HFFc6 (cell line): ENCODE measurements at places on chromosomes 4 and X.

DNA sequence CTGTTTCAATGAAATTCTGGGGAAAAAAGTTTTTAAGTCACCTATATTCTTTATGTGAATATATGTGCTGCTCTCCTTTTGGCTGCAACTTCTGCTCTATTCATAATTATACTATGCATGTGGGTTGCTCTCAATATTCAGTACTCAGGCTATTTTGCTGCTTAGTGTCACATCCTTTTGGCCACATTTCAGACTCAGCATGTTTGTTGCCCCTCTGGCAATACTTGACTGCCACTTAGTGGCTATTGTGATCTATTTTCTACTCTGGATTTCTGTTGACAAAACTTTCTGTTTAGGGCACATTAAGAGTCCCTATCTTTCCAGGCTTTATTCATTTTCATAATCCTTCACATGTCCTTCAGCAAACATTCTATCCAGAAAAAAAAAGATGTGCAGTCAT lies 15.8 kb upstream of the CT45A1 start:
- no peak for DNase-seq
- no peak overlapping the region for H3K27ac ChIP-seq
- no peak overlapping the region for H3K4me3 ChIP-seq
- H3K27me3 ChIP-seq: no peaks in the 10 kb centered on the region; the same call in none of the 2 replicates
- H3K36me3 ChIP-seq: no peaks in the 10 kb centered on the region

- H3K27me3 ChIP-seq: no peaks in the 10 kb centered on the region
- no peak overlapping the region for H3K4me3 ChIP-seq
- H3K4me1 ChIP-seq: peaks cover 7% of the 10 kb centered on the region
- peak; percentile 37 for DNase-seq
- H3K36me3 ChIP-seq: no peaks in the 10 kb centered on the region
- H3K27ac ChIP-seq: no peak overlapping the region
Observed at GRCh38 chr4:125254106-125254505, 60.6 kb upstream of the FAT4 start.

DNA sequence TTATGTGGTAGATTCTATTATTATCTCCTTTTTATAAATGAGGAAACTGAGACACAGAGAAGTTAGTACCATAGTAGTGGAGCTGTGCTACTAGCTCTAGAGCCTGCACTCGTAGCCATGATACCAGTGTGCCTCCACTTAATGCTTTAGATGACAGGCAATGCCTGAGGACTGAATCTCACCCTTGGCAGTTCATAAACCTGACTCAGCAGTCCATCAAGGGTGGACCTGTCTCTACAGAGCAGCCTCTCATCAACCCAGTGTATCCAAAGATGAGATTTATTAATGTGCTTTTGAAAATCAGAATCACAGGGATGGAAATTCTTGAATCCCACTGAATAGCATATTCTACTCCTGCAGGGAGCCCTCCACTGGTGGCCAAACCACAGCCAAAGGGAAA lies 483.2 kb upstream of the DIPK2B start:
- no peaks in the 10 kb centered on the region; the same call in 1 of the 2 replicates for H3K36me3 ChIP-seq
- H3K4me1 ChIP-seq: peaks cover 7% of the 10 kb centered on the region
- no peak overlapping the region for H3K27ac ChIP-seq
- no peak overlapping the region for H3K4me3 ChIP-seq

GRCh38 chr4:151799417-151800012 lies 38.7 kb upstream of the GATB start:
- no peak for DNase-seq
- no peak overlapping the region for H3K27ac ChIP-seq
- peaks cover 37% of the 10 kb centered on the region for H3K4me1 ChIP-seq
- no peaks in the 10 kb centered on the region; the same call in 1 of the 2 replicates for H3K36me3 ChIP-seq
- H3K27me3 ChIP-seq: no peaks in the 10 kb centered on the region; the same call in 1 of the 2 replicates

DNA sequence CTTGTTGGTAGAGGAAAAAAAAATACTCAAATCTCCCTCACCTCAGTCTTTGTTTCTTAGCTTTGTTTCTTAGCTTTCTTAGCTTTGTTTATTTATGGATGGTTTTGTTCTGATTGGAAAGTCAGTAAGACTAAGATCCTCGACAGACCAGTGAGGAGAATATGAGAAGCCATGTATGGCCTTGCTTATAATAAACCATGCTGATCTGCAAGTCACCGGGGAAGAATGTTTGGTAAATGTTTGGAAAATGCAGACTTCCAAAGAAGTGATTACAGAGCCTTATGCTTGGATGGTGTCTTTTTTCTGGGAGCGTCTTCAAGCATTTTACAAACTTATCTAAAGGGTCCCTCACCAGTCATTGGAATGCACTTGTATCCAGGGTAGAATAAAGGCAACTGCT lies 90.1 kb upstream of the NOCT start:
- DNase-seq: no peak
- H3K27ac ChIP-seq: no peak overlapping the region
- no peaks in the 10 kb centered on the region for H3K36me3 ChIP-seq
- H3K4me3 ChIP-seq: no peak overlapping the region

- H3K4me3 ChIP-seq: no peak overlapping the region
- peak; percentile 7 for DNase-seq
- H3K4me1 ChIP-seq: peaks cover 47% of the 10 kb centered on the region
- H3K27me3 ChIP-seq: peaks cover 12% of the 10 kb centered on the region; the same call in 1 of the 2 replicates
Observed at GRCh38 chr4:5036239-5036638, 15.0 kb upstream of the STK32B start.

DNA sequence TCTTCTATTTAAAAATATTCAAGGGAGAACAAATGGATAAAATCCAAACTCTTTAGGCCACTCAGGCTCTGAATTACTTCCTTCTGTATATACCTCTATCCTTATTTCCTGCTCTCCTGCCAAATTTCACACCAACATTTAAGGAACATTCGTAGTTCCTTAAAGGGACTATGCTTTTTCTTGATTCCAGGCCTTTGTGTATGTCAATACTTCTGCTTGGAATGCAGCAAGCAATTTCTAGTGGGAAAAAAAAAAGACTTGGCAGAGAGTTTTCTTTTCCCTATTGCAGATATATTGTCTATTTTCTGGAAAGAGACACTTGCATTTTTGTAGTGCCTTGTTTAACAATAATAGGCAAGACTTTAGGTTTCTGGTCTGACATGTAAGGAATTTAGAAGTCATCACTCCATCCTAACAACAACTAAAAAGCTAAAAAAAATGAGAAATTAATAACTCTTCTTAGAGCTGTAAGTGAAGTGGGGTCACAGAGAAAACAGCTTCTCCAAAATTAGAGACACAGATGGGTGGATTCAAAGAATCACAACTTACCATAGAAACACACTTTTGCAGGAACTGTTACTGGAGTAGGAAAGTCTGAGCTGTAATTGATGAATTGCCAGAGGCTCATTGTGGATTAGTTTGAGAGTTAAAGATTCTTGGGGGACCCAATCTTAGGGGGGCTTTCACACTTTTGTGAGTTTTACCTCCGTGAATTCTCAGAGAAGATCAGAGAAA lies 2.1 kb upstream of the ADH5 start:
- peaks cover 14% of the 10 kb centered on the region for H3K36me3 ChIP-seq
- peak overlapping the region; percentile 63 for H3K27ac ChIP-seq
- H3K4me1 ChIP-seq: peaks cover 38% of the 10 kb centered on the region
- DNase-seq: no peak
- peaks cover 3% of the 10 kb centered on the region; the same call in 1 of the 2 replicates for H3K27me3 ChIP-seq

DNA sequence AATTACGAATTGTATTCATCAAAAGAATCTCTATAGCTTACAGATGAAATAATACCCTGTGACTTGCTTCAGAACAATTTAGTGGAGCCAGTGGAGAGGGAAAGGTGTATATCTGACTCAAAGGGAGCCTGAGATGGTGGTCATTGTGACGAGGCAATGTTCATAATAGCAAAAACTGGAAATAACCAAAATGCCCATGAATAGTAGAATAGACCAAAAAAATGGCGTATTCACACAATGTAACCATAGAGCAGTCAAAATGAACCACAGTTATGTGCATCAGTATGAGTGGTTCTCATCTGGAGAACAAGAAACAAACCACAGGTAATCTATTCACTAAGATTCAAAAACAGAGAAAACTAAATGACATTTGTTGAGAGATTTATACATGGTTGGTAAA lies 125.3 kb upstream of the CLNK start:
- H3K4me3 ChIP-seq: no peak overlapping the region
- no peaks in the 10 kb centered on the region for H3K27me3 ChIP-seq
- H3K36me3 ChIP-seq: no peaks in the 10 kb centered on the region

- no peaks in the 10 kb centered on the region for H3K36me3 ChIP-seq
- DNase-seq: no peak
- H3K4me1 ChIP-seq: peaks cover 15% of the 10 kb centered on the region
- no peaks in the 10 kb centered on the region for H3K27me3 ChIP-seq
Observed at GRCh38 chr4:101244349-101244748, 103.0 kb downstream of the PPP3CA start.

- peak; percentile 84 for DNase-seq
- H3K27ac ChIP-seq: peak within 1 kb of the TSS; percentile 98
- H3K4me1 ChIP-seq: peaks cover 65% of the 10 kb centered on the region
- peaks cover 52% of the 10 kb centered on the region for H3K36me3 ChIP-seq
- H3K27me3 ChIP-seq: peaks cover 19% of the 10 kb centered on the region
- peak within 1 kb of the TSS; percentile 95 for H3K4me3 ChIP-seq
Observed at GRCh38 chr4:176792326-176793059, at the start of gene VEGFC. Gene VEGFC (minus strand): TSS chr4:176792922. CDS start chr4:176792311, 611 bp downstream.

GRCh38 chrX:55490121-55490520 lies 473 bp upstream of the USP51 start:
- no peaks in the 10 kb centered on the region for H3K27me3 ChIP-seq
- H3K4me1 ChIP-seq: peaks cover 5% of the 10 kb centered on the region; the same call in 1 of the 2 replicates
- H3K4me3 ChIP-seq: peak overlapping the region; percentile 93
- H3K36me3 ChIP-seq: no peaks in the 10 kb centered on the region
- no peak for DNase-seq

DNA sequence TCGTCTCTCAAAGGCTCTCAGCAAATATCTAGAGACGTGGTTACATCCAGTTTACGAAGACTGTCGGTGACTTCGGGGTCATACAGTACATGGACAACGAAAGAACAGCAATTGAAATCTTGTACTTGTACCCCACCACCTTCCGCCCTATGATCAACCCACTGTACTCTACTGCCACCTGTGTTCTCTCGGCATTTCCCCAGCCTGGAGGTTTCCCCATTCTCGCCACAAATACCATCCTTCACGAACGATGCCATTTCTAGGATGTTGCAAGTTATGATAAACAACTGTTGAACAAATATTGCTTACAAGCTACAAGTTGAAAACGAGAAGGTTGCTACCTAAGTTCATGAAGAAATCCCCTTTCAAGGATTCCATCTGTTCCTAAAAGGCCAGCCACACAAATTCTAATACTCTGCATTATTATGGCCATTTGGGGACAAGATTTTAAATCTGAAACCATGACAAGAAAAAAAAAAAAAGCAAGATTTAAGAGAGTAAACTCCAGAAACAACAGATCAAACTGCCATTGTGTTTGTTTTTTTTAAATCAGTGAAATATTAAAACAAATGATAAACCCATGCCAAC lies 1.6 kb downstream of the APBB2 start:
- peak overlapping the region; percentile 97 for H3K4me3 ChIP-seq
- peaks cover 67% of the 10 kb centered on the region for H3K4me1 ChIP-seq
- H3K36me3 ChIP-seq: 0 out of 2 replicates have a peak, but pooled peaks cover 10% of the 10 kb centered on the region
- peak; percentile 61 for DNase-seq
- H3K27ac ChIP-seq: peak overlapping the region; percentile 65
- H3K27me3 ChIP-seq: no peaks in the 10 kb centered on the region

- no peak for DNase-seq
- H3K4me1 ChIP-seq: peaks cover 23% of the 10 kb centered on the region; the same call in 1 of the 2 replicates
- peaks cover 29% of the 10 kb centered on the region for H3K36me3 ChIP-seq
- H3K27ac ChIP-seq: peak overlapping the region; percentile 14; the same call in 1 of the 2 replicates
- peaks cover 28% of the 10 kb centered on the region for H3K27me3 ChIP-seq
- H3K4me3 ChIP-seq: no peak overlapping the region
Observed at GRCh38 chr4:26558166-26558895, 25.6 kb upstream of the TBC1D19 start.

GRCh38 chr4:44186850-44187246 lies 261.8 kb downstream of the KCTD8 start:
- no peaks in the 10 kb centered on the region for H3K27me3 ChIP-seq
- H3K27ac ChIP-seq: no peak overlapping the region
- no peak for DNase-seq
- no peaks in the 10 kb centered on the region for H3K36me3 ChIP-seq

DNA sequence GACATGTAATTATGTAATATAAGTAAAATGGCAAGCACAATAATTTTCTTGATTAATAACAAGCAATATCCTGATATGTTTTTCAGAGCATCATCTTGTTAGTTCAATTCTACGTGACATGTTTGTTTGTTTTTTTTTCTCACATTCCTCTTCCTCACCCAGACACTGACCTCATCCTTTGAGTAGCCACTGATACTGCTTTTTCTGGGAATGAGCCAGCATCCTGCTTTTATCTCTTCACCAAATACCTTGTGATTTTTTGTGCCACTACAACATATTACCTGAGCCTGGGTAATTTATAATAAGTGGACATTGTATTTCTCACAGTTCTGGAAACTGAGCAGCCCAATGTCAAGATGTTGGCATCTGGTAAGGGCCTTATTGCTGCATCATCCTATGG lies 484.0 kb downstream of the NAF1 start:
- no peaks in the 10 kb centered on the region for H3K36me3 ChIP-seq
- no peak for DNase-seq
- H3K27me3 ChIP-seq: no peaks in the 10 kb centered on the region
- H3K27ac ChIP-seq: no peak overlapping the region

- no peak for DNase-seq
- no peak overlapping the region for H3K27ac ChIP-seq
- no peak overlapping the region; the same call in 1 of the 2 replicates for H3K4me3 ChIP-seq
- peaks cover 7% of the 10 kb centered on the region; the same call in 1 of the 2 replicates for H3K4me1 ChIP-seq
- peaks cover 20% of the 10 kb centered on the region; the same call in 1 of the 2 replicates for H3K27me3 ChIP-seq
Observed at GRCh38 chr4:92304121-92304520, 355 bp downstream of the GRID2 start.

DNA sequence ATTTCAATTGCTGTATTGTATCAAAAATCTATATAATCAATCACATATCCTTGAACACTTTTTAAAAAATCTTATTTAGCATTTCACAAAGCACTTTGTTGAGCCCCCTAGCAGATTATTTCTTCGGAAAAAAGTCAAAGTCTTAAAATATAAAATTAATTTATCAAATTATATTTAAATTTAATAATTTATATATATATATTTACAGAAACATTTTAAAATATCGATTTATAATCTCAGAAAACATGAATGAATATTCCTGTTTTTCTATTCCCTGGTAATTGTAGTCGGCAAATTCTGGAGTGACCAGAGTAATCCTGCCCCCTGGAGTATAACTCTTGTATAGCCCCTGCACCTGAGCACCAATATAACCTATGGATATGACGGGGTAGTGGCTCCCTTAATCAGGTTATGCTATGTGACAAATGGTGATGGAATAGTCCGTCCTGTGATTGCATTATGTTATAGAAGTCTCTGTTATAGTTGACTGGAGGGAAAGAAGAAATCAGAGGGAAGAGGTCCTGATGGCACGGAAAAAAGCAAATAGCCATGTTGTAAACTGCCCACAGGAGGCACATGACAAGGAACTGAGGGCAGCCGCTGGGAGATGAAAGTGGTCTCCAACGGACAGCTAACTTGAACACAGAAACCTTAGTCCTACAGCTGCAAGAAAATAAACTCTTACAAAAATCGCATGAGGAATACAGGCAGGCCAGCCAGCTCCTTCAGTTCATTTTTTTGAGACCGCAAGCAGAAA lies 1092.3 kb downstream of the ARAP2 start:
- DNase-seq: no peak
- no peaks in the 10 kb centered on the region for H3K27me3 ChIP-seq
- no peak overlapping the region; the same call in 1 of the 2 replicates for H3K4me3 ChIP-seq
- no peak overlapping the region for H3K27ac ChIP-seq
- H3K36me3 ChIP-seq: no peaks in the 10 kb centered on the region
